ENCODE measurements at places on chromosomes 7 and 10. TPM values are rescaled to one million over a fixed set of nuclear protein-coding genes. Genes with fewer than 3 reads are reported as not detected.
A peak's percentile ranks its signal among the peaks of the same experiment; 100 is the strongest.

Gene TMEM72
- total RNA-seq: 0.05 TPM

Gene C10orf62
- total RNA-seq: not detected

Gene DCLRE1A
- total RNA-seq: 8.1 TPM

Gene NCF1
- 5.7 TPM for total RNA-seq

Gene CPA4
- total RNA-seq: 0.99 TPM

Gene NPY4R2
- total RNA-seq: not detected

Gene LMBR1
- total RNA-seq: 29.7 TPM

Gene ERVW-1
- not detected for total RNA-seq

Gene TMEM130
- 0.24 TPM for total RNA-seq

Gene TMEM213
- 0.05 TPM for total RNA-seq

Gene MTURN
- total RNA-seq: 6.4 TPM

GRCh38 chr10:15461353-15462108 lies 90.4 kb upstream of the FAM171A1 start:
- peaks cover 10% of the 10 kb centered on the region for H3K4me1 ChIP-seq
- DNase-seq: no peak
- H3K27me3 ChIP-seq: no peaks in the 10 kb centered on the region
- no peaks in the 10 kb centered on the region for H3K36me3 ChIP-seq
- no peak overlapping the region for H3K4me3 ChIP-seq

GRCh38 chr7:129615018-129615417 lies 3.5 kb downstream of the NRF1 start:
- peak; percentile 55 for DNase-seq
- peaks cover 46% of the 10 kb centered on the region for H3K4me1 ChIP-seq
- H3K27me3 ChIP-seq: no peaks in the 10 kb centered on the region
- H3K4me3 ChIP-seq: no peak overlapping the region
- H3K27ac ChIP-seq: no peak overlapping the region
- H3K36me3 ChIP-seq: no peaks in the 10 kb centered on the region

DNA sequence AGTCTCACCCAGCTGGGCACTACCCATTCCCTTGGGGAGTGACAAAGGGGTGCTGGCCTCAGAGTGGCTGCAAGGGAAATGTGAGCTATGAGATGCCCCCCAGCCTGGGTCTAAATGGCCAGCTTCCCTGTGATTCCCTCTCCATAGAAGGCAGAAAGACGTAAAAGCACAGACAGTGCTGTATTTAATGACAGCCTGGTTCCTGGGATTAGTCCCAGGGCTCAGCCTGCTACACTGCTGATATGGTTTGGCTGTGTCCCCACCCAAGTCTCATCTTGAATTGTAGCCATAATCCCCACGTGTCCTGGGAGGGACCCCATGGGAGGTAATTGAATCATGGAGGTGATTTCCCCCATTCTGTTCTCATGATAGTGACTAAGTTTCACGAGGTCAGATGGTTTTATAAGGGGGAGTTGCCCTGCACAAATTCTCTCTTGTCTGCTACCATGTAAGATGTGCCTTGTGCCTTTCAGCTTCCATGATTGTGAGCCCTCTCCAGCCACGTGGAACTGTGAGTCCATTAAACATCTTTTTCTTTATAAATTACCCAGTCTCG lies 23.9 kb upstream of the CALN1 start:
- H3K36me3 ChIP-seq: no peaks in the 10 kb centered on the region
- DNase-seq: no peak
- no peaks in the 10 kb centered on the region for H3K27me3 ChIP-seq
- H3K4me3 ChIP-seq: no peak overlapping the region
- H3K4me1 ChIP-seq: peaks cover 2% of the 10 kb centered on the region

GRCh38 chr10:103181244-103181643 lies 11.8 kb downstream of the NT5C2 start:
- peaks cover 29% of the 10 kb centered on the region for H3K36me3 ChIP-seq
- H3K4me1 ChIP-seq: peaks cover 19% of the 10 kb centered on the region
- DNase-seq: peak; percentile 82
- no peak overlapping the region for H3K4me3 ChIP-seq
- H3K27me3 ChIP-seq: no peaks in the 10 kb centered on the region

DNA sequence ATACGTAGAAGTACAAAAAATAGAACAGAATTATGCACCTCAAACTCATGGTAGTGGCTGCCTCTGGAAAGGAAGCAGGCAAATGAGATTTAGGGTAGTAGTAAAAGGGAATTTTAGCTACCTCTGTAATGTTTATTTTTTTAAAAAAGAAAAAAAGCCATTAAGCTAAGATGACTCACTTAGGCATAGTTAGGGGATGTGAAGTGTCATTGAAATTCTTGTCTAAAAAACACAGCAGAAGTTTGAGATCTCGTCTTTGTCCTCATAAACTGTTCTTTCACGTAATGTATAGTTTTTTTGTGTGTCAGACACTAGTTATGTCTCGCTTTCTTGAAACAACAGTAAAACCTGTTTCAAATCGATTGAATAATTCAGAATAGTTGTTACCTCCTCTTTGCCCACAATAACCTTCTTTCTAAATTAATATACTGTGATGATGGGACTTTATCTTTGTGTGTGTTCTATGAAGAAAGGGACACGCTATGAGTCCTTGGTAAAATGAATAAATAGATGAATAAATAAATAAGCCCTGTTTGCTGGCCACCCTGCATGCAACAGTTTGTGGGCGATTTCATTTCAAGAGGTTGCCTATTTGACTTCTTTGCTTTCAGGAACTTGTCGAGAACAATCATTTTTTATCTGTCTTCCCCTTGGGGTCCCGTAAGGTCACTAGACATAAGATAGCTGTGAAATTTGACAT lies 14.5 kb upstream of the FBXW4 start:
- H3K27ac ChIP-seq: no peak overlapping the region
- H3K4me1 ChIP-seq: no peaks in the 10 kb centered on the region
- no peak for DNase-seq
- H3K4me3 ChIP-seq: no peak overlapping the region
- peaks cover 4% of the 10 kb centered on the region for H3K27me3 ChIP-seq
- H3K36me3 ChIP-seq: no peaks in the 10 kb centered on the region

DNA sequence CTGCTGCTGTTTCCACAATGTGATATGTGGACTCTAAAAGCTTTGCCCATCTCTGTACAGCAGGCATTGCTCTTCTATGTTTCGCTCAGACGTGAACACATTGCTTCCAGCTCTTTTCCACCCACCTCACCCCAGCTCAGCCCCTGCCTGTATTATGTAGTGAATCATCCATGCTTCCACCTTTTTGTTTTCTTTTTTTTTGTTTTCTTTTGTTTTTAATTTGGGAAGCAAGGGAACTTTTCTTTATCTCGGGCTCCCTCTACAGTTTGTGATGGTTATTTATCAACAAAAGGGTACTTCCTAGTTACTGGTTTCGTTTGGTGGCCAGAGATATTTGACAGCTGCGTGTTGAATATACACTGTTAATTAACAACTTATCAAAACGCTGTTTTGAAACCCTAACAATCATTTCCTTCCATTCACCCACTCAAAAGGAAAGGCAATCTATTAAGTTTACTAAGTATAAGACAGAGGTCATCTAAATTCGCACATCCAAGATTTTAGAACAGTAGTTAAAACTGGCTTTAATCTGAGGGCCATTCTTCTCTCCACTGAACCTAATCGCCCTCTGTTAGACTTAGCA lies 127.9 kb upstream of the STK17A start:
- no peaks in the 10 kb centered on the region for H3K4me1 ChIP-seq
- no peaks in the 10 kb centered on the region for H3K27me3 ChIP-seq
- H3K36me3 ChIP-seq: no peaks in the 10 kb centered on the region
- no peak overlapping the region for H3K4me3 ChIP-seq

GRCh38 chr7:25386311-25386744 lies 158.0 kb upstream of the NPVF start:
- H3K4me3 ChIP-seq: no peak overlapping the region
- H3K27me3 ChIP-seq: no peaks in the 10 kb centered on the region
- no peak overlapping the region for H3K27ac ChIP-seq

- H3K36me3 ChIP-seq: no peaks in the 10 kb centered on the region
- no peak for DNase-seq
- H3K27me3 ChIP-seq: no peaks in the 10 kb centered on the region
- H3K4me1 ChIP-seq: no peaks in the 10 kb centered on the region
Observed at GRCh38 chr7:52843436-52843835, 192.0 kb upstream of the POM121L12 start.

- H3K36me3 ChIP-seq: no peaks in the 10 kb centered on the region
- no peaks in the 10 kb centered on the region for H3K27me3 ChIP-seq
- H3K27ac ChIP-seq: no peak overlapping the region
- no peaks in the 10 kb centered on the region for H3K4me1 ChIP-seq
- no peak for DNase-seq
Observed at GRCh38 chr7:124403587-124403986, 362.0 kb downstream of the GPR37 start.

- H3K27me3 ChIP-seq: no peaks in the 10 kb centered on the region
- DNase-seq: no peak
- H3K36me3 ChIP-seq: no peaks in the 10 kb centered on the region
- no peak overlapping the region for H3K4me3 ChIP-seq
Observed at GRCh38 chr10:121069061-121069850, 218.1 kb downstream of the WDR11 start.

DNA sequence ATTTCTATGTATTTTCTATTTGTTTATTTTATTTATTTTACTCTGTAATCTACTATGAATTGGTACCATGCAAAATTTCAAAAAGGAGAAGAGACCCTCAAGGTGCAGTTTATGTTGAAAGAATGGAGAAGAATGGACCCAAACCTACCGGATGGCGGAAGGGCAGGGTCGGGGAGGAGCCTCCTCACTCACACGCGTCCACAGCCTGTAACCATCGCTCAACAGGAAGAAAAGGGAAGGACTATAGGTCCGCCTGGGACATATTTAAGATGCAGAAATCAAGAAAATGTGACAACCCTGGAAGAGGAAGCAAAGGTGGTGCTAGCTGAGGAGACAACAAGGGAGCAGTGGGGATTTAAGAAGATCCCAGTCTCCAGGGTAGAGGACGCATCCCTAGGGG lies 158.4 kb downstream of the COBL start:
- no peaks in the 10 kb centered on the region for H3K27me3 ChIP-seq
- no peak overlapping the region for H3K4me3 ChIP-seq
- no peak for DNase-seq
- no peak overlapping the region for H3K27ac ChIP-seq

- no peaks in the 10 kb centered on the region for H3K4me1 ChIP-seq
- no peak for DNase-seq
- no peak overlapping the region for H3K4me3 ChIP-seq
- no peak overlapping the region for H3K27ac ChIP-seq
Observed at GRCh38 chr10:19656420-19657042, 159.7 kb upstream of the PLXDC2 start.

GRCh38 chr7:124791426-124791825 lies 25.8 kb upstream of the GPR37 start:
- H3K27ac ChIP-seq: no peak overlapping the region
- DNase-seq: no peak
- H3K4me1 ChIP-seq: no peaks in the 10 kb centered on the region
- H3K4me3 ChIP-seq: no peak overlapping the region
- H3K27me3 ChIP-seq: no peaks in the 10 kb centered on the region
- H3K36me3 ChIP-seq: no peaks in the 10 kb centered on the region

- peaks cover 14% of the 10 kb centered on the region for H3K4me1 ChIP-seq
- H3K27ac ChIP-seq: no peak overlapping the region
- H3K36me3 ChIP-seq: no peaks in the 10 kb centered on the region
- no peak for DNase-seq
- H3K4me3 ChIP-seq: no peak overlapping the region
Observed at GRCh38 chr7:128740996-128741395, 1.8 kb downstream of the CALU start.

GRCh38 chr10:96585736-96586418 lies 935 bp downstream of the TM9SF3 start:
- H3K36me3 ChIP-seq: no peaks in the 10 kb centered on the region
- peaks cover 14% of the 10 kb centered on the region for H3K4me1 ChIP-seq
- peak overlapping the region; percentile 98 for H3K4me3 ChIP-seq
- H3K27me3 ChIP-seq: no peaks in the 10 kb centered on the region
- peak overlapping the region; percentile 98 for H3K27ac ChIP-seq
- peak; percentile 9 for DNase-seq

DNA sequence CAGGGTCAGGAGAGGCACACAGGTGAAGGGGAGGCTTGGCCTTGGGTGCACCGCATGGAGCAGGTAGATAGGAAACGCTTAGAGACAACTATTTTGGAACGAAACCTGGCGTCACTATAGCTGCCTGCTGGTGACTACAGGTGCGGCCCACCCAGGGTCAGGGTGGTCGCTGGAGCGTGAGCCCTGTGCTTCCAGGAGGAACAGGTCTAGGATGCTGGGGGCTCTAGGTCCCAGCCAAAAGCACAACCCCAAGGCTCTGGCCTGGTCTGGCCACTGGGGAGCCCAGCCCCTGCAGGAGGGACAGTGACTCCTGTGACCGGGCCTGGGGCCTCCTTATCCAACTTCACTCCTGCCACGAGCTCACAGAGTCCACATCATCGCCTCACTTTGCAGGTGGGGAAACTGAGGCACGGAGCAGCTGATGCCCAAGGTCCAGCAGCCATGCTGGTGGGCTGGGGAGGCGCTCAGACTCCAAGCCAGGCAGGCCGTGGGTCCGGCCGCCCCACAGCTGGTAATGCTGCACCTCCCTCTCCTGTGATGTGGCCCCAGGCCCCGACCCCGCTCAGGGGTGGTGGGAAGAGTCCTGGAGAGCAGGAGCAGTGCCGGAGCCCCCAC lies 9.0 kb downstream of the LFNG start:
- peaks cover 16% of the 10 kb centered on the region for H3K27me3 ChIP-seq
- H3K36me3 ChIP-seq: no peaks in the 10 kb centered on the region
- no peak overlapping the region for H3K4me3 ChIP-seq
- no peak overlapping the region for H3K27ac ChIP-seq
- H3K4me1 ChIP-seq: peaks cover 56% of the 10 kb centered on the region

- H3K4me3 ChIP-seq: no peak overlapping the region
- H3K27ac ChIP-seq: no peak overlapping the region
- H3K27me3 ChIP-seq: peaks cover 40% of the 10 kb centered on the region
- peaks cover 3% of the 10 kb centered on the region for H3K4me1 ChIP-seq
Observed at GRCh38 chr10:25177754-25178135, 2.9 kb downstream of the GPR158 start.

GRCh38 chr7:131111081-131111576 lies 216.5 kb upstream of the MKLN1 start:
- H3K36me3 ChIP-seq: no peaks in the 10 kb centered on the region
- no peak overlapping the region for H3K27ac ChIP-seq
- H3K4me3 ChIP-seq: no peak overlapping the region
- H3K27me3 ChIP-seq: peaks cover 3% of the 10 kb centered on the region
- peaks cover 42% of the 10 kb centered on the region for H3K4me1 ChIP-seq

DNA sequence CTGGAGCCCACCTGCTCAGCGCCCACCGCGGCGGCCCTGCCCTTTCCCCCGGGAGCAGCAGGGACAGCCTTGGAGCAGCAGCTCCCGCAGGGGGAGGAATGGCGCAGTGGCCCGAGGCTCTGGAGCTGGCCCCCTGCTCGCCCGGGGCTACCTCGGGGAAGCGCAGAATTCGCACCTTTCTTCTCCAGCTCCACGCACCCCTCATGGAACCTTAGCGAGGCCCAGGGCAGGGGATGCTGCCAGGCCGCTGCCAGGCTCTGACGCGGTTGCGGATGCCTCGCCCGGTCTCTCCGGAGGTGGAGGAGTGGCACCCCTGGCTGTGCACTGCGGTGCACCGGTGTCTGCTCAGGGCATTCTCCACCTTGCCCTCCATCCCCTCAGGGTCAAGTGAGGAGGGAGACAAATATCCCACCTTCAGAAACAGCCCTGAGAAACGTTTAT lies 84.9 kb upstream of the MKI67 start:
- no peak for DNase-seq
- no peak overlapping the region for H3K27ac ChIP-seq
- no peaks in the 10 kb centered on the region for H3K27me3 ChIP-seq
- H3K4me3 ChIP-seq: peak overlapping the region; percentile 81
- peaks cover 17% of the 10 kb centered on the region for H3K4me1 ChIP-seq

- no peak overlapping the region for H3K27ac ChIP-seq
- no peaks in the 10 kb centered on the region for H3K27me3 ChIP-seq
- H3K4me1 ChIP-seq: no peaks in the 10 kb centered on the region
- no peaks in the 10 kb centered on the region for H3K36me3 ChIP-seq
Observed at GRCh38 chr10:48213047-48213446, 61.4 kb downstream of the FRMPD2 start.
